Left lung (tissue), 14 donors: ENCODE measurements at places on chromosomes 6 and 20. TPM values are rescaled to one million over a fixed set of nuclear protein-coding genes. Genes with fewer than 3 reads are reported as not detected.

Gene HUS1B
- 0.50 TPM for polyA plus RNA-seq

Gene PTPRA
- polyA plus RNA-seq: 81.5 TPM

Gene CAP2
- polyA plus RNA-seq: 8.4 TPM

Gene C20orf144
- 0.32 TPM for polyA plus RNA-seq

Gene SLC4A11
- 0.93 TPM for polyA plus RNA-seq

Gene THBS2
- polyA plus RNA-seq: 7.5 TPM

GRCh38 chr6:35065441-35065800 is 75.7 kb downstream of the TCP11 start:
- H3K4me1 ChIP-seq: no peaks in the 10 kb centered on the region
- H3K27ac ChIP-seq: no peak overlapping the region
- H3K36me3 ChIP-seq: peaks cover 75% of the 10 kb centered on the region
- no peaks in the 10 kb centered on the region for H3K27me3 ChIP-seq
- no peak overlapping the region for H3K4me3 ChIP-seq
- DNase-seq: no peak

DNA sequence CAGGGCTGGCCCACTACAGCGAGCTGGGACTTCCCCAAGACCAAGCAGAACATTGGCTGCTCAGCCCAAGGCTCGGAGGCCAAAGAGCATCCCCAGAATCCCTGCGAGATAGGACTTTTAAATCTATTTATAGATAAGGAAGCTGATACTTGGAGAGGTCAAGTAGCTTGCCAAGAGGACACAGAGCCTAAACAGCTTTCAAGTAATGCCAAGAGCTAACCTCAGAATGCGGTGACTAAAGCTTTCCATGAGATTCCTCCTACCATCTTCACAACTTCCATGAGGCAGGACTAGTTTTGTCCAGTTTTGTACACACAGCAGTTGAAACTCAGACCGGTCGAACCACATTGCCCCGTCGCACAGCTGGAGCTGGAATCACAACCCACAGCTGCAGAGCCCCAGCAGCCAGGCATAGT is 168.1 kb upstream of the TOP1 start:
- no peaks in the 10 kb centered on the region for H3K36me3 ChIP-seq
- H3K27ac ChIP-seq: no peak overlapping the region
- H3K27me3 ChIP-seq: no peaks in the 10 kb centered on the region
- H3K4me1 ChIP-seq: no peaks in the 10 kb centered on the region
- no peak overlapping the region for H3K4me3 ChIP-seq

DNA sequence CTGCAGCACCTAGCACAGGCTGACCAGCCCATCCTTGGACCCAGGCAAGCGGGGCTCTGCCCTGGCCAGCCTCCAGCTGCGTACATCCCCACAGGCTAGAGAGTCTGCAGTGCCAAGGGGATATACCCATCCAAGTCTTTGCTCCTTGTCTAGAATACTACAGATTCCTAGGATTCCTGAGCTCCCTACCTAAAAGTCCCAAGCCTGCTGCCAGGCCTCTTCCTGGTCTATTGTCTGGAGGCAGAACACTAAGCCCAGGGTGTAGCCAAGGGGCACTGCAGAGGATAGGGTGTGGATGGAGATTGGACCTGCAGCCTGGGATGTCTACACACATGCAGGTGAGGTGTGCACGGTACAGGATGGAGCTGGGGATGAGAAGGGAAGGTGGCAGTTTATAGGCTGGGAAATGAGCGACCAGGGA is 90.0 kb upstream of the SIRPA start:
- H3K4me1 ChIP-seq: peaks cover 5% of the 10 kb centered on the region
- no peak for DNase-seq
- H3K27ac ChIP-seq: peak overlapping the region; percentile 99
- no peaks in the 10 kb centered on the region for H3K36me3 ChIP-seq

- peaks cover 6% of the 10 kb centered on the region for H3K4me1 ChIP-seq
- H3K27me3 ChIP-seq: no peaks in the 10 kb centered on the region
- peak overlapping the region; percentile 13 for H3K27ac ChIP-seq
- peak; percentile 42 for DNase-seq
Observed at GRCh38 chr6:158018041-158018771, 36.5 kb downstream of the SYNJ2 start.

DNA sequence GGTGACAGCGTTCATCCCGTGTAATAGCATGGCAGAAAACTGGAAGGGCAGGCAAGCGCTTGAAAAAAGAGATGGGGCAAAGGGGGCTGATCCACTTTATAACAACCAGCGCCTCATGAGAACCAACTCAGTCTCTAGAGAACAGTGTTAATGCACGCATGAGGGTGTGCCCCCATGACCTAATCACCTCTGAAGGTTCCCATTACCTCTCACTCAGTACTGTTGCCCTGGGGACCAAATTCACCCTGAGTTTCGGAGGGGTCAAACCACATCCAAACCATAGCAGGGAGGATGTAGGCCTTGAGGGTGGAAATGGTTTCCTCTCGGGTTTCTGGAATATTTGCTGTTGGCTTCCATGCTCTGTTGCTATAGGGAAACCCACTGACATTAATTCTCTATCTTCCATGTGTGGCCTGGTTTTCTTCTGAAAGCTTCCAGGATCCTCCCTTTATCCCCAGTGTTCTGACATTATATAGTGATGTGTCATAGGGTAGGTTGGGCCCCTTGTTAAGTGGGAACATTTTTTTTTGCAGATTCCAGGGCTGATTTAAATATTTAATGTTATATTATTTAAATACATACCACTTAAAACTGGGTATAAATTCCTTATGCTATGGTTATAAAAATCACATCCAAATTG is 65.2 kb downstream of the PPP1R14C start:
- no peak overlapping the region for H3K4me3 ChIP-seq
- no peaks in the 10 kb centered on the region for H3K27me3 ChIP-seq
- DNase-seq: no peak
- H3K36me3 ChIP-seq: no peaks in the 10 kb centered on the region
- H3K4me1 ChIP-seq: peaks cover 8% of the 10 kb centered on the region
- H3K27ac ChIP-seq: no peak overlapping the region

DNA sequence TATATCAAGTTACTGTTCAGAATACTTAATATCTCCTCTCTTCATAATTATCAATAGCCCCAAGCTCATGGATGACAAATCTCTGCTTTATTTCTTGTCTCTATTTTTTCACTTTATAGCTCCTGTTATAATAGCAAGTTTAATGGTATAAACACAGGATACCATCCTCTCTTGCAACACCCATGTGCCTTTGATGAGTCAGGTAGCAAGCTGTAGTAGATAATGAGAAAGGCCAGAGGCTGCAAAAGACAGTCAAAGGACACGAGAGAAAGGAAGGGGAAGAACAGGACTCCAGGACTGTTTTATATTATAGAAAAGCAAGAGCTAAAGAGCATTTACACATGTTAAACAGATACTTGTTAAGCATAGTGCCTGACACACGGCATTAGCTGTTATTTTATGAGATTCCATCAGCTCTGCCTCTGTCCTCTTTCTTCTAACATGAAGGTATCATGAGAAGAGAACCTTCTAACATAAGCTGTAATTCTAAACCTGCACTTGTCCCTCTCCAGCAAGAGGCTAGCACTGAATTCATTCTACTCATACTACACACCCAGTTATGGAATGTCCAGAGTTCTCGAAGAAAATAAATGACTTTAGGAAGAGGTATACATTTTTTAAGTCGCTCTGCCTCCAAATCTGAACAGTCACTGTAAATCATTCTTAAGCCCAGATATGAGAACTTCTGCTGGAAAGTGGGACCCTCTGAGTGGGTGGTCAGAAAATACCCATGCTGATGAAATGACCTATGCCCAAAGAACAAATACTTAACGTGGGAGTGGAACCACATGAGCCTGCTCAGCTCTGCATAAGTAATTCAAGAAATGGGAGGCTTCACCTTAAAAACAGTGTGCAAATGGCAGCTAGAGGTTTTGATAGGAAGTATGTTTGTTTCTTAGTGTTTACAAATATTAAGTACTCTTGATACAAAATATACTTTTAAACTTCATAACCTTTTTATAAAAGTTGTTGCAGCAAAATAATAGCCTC is 45.0 kb downstream of the NT5E start:
- no peaks in the 10 kb centered on the region for H3K27me3 ChIP-seq
- peak overlapping the region; percentile 23 for H3K27ac ChIP-seq
- H3K36me3 ChIP-seq: no peaks in the 10 kb centered on the region
- DNase-seq: no peak
- H3K4me1 ChIP-seq: peaks cover 5% of the 10 kb centered on the region
- H3K4me3 ChIP-seq: no peak overlapping the region

DNA sequence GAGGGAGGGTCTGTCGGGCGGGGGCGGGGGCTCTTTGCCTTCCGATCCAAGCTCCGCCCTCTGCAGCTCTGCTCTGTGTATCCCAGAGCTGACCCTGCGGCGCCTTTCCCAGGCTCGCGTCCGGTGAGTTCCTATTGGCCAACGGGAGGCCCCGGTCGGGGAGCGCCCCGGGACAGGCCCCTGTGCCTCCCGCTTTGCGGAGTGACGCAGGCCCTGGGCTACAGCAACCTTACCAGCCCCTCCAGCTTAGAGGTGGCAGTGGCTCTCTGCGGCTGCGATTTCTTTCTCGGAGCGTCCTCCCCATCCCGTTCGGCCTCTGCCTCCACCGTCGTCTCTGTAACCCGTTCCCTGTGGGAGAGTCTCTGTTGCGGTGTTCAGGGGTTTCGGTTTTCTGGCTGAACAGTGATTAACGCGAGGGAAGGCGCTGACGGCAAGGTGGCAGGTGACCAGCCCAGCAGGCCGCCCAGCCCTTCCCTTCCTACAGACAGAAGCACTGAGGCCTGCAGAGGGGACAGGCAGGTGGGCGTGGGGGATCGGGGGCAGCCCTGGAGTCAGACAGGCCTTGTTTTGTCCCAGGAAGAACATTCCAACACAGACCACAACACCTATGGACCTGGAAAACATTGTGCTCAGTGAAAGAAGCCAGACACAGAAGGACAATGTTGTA is 18.1 kb upstream of the CEBPB start:
- DNase-seq: peak; percentile 96
- peak overlapping the region; percentile 47 for H3K4me3 ChIP-seq
- H3K27me3 ChIP-seq: no peaks in the 10 kb centered on the region
- H3K27ac ChIP-seq: peak overlapping the region; percentile 76
- H3K4me1 ChIP-seq: peaks cover 26% of the 10 kb centered on the region

GRCh38 chr6:151729829-151730495 is 77.5 kb upstream of the ESR1 start:
- no peak for DNase-seq
- no peaks in the 10 kb centered on the region for H3K4me1 ChIP-seq
- H3K27ac ChIP-seq: no peak overlapping the region
- H3K36me3 ChIP-seq: no peaks in the 10 kb centered on the region
- H3K4me3 ChIP-seq: no peak overlapping the region

- no peak overlapping the region for H3K4me3 ChIP-seq
- no peaks in the 10 kb centered on the region for H3K27me3 ChIP-seq
Observed at GRCh38 chr20:53922901-53923314, 147.5 kb downstream of the BCAS1 start.

DNA sequence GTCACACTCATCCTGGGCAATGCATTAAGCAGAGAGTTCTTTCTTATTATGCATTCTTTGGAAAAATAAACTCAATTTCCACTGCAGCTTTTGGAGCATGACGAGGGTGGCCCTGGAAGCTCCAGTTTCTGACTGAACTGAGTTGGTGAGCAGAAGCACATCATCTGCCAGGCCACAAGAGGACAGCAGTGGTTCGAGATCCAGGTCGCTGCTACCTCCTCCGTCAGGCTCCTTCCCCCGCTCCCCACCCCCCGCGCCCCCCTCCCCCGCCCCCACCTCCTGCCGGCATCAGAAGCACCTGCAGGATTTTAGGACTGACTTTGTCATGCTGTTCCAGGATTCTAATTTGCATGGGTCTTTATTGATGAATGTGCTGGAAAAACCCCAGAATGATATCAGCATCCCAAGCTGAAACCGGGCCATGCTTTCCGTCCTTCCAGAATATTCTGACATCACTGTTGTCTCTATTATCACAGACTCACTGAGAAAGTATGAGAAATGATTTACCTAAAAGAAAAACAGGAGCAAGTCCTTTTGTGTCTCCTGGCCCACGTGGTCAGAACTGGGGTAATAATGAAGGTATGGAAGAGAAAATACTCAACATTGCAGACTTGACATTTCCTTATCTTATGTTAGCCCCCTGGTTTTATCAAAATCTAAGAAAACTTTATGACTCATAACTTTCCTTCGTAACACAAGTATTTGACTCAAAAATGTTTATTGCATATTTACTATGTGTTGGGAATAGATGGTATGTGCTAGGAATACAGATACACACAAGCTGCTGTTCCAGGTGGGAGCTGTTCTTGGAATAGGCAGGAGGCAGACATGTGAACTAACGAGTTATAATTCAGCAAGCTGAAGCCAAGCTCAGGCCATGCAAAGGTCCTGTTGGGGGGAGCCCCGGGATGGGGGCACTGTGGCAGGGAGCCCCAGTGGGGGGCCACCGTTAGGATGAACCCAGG is 220.2 kb upstream of the EXOC2 start:
- no peak overlapping the region for H3K4me3 ChIP-seq
- no peaks in the 10 kb centered on the region for H3K27me3 ChIP-seq
- H3K36me3 ChIP-seq: no peaks in the 10 kb centered on the region
- H3K27ac ChIP-seq: no peak overlapping the region

- H3K4me1 ChIP-seq: no peaks in the 10 kb centered on the region
- H3K36me3 ChIP-seq: no peaks in the 10 kb centered on the region
- no peak overlapping the region for H3K4me3 ChIP-seq
- no peak overlapping the region for H3K27ac ChIP-seq
- DNase-seq: no peak
Observed at GRCh38 chr6:170114187-170114945, 176.5 kb downstream of the DLL1 start.
